Astrocyte (in vitro differentiated cells and primary cell): ENCODE measurements at places on chromosomes 6 and 20. TPM values are rescaled to one million over a fixed set of nuclear protein-coding genes. Genes with fewer than 3 reads are reported as not detected.

GRCh38 chr6:13156381-13156780, 172.0 kb downstream of the TBC1D7 start:
- peak; percentile 79 for DNase-seq

Gene TP53TG5
- total RNA-seq, result not detected in 2 replicates

DNA sequence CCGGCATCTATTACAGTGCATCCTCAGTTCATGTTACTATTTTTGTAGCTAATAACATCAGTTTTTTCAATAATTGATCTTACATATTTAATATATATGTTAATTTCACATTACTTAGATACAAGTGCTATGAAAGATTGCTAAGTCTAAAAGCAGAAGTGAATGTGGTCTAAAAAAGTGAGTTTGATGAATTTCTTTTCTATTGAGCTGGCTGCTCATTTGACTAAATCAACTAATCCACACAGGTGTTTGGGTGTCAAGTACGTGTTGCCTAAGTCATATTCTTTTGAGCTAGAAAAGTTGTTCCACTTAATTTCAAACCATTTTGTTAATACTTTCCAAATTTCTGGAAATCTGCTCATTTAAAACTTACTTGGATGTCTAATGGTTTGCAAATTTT, 46.6 kb upstream of the EZR start:
- no peak for DNase-seq

DNA sequence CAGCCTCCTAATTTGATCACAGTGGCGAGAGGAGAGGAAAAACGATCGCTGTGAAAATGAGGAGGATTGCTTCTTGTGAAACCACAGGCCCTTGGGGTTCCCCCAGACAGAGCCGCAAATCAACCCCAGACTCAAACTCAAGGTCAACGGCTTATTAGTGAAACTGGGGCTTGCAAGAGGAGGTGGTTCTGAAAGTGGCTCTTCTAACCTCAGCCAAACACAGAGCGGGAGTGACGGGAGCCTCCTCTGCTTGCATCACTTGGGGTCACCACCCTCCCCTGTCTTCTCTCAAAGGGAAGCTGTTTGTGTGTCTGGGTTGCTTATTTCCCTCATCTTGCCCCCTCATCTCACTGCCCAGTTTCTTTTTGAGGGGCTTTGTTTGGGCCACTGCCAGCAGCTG, 28.7 kb downstream of the SAYSD1 start:
- no peak for DNase-seq

DNA sequence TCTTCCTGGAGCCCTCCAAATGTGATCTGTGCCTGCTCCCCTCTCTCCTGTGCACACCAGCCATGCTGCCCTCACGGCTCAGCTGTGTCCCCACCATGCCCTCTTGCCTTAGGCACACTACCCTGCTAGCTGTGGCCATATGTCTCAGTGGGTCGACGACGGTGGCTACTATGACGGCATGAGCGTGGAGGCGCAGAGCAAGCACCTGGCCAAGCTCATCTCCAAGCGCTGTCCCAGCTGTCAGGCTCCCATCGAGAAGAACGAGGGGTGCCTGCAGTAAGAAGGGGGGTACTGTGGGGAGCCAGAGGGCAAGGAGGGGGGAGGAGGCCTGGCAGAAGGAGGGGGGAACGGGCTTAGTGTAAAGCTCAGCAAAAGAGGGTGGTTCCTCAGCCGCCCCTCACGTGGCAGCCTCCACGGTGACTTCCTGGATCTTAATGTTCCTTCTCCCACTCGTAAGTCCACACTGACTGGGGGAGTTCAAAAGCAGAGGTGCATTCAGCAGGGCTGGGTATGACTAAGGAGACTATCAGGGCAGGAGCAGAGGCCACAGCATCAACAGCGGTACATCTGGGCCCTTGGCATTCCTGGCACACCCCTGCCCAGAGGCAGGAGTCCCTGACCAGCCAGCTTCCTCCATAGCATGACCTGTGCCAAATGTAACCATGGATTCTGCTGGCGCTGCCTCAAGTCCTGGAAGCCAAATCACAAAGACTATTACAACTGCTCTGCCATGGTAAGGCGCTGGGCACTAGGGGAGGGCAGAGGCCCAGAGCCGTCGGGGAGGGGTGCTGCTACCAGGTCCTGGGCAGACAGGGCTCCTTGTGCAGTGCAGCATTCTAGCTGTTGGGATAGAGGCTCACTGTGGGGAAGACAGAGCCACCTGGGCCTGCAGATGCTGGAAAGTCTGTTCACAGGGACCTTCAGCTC, 8.0 kb downstream of the DNPH1 start:
- DNase-seq, result peak; percentile 4

- DNase-seq, result peak; percentile 38
Observed at GRCh38 chr6:28988536-28989311, 16.4 kb downstream of the ZNF311 start.

GRCh38 chr20:13017235-13017634, 8.5 kb downstream of the SPTLC3 start:
- peak; percentile 47 for DNase-seq

DNA sequence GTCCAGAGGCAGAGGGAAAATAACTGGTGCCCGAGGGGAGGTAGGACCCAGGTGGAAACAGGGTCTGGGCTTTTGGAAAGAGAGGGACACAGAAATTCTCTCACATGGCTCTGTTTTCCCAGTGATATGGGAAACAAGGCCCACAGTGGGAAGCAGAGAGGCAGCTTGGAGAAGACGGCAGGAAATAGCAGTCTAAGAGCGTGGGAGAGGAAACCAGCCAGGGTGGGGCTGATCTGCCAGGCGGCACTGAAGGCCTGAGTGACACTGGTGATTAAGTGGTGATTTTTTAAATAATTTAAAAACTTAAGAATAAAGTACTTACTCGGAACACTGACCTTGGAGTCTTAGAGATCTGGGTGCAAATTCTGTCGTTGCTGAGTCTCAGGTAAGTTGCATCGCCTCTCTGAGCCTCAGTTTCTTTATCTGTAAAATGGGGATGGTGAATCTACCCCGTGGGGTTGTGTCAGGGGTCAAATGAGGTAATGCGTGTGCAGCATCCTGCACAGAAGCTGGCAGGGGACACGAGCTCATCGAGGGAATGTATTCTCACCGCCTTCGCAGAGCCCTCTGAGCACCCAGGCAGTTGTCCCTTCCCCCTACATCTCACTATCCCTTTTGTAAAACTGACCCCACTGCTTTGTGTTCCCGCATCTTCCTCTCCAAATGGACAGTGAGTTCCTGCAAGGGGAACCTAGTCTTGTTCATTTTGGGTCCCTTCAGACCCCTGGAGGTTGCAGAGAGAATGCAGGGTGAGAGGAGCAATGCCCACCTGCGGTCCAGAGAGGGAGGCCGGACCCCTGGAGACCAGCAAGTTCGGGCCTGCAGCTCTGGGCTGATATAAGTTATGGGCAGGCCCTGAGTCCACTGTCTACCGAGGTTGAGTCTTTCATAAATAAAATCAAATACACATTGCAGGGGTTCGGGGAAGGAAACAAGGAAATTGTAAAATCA, 228.6 kb upstream of the PMEPA1 start:
- DNase-seq, result peak; percentile 14
